Aorta (tissue), 5 donors: ENCODE measurements at places on chromosomes 7 and 10. TPM values are rescaled to one million over a fixed set of nuclear protein-coding genes. Genes with fewer than 3 reads are reported as not detected.

DNA sequence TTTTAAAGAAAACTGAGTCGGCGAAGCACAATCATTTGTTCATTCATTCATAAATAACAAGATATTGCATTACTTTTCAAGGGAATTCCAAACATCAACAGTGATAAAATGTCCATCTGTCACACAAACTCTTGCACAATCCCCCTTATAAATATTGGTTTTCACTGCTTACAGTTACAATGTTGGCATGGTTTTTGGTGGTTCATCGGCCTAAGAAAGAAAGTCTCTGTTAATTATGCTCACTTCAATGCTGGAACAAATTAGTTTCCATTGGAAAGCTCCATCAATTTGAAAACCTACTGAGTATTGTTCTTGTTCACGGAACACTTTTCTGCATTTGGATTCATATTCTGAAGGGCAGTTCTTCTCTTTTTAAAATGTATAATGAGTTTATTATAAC is 188.5 kb downstream of the JAZF1 start:
- DNase-seq: no peak

GRCh38 chr10:3911241-3911640 is 126.2 kb upstream of the KLF6 start:
- no peak for DNase-seq

DNA sequence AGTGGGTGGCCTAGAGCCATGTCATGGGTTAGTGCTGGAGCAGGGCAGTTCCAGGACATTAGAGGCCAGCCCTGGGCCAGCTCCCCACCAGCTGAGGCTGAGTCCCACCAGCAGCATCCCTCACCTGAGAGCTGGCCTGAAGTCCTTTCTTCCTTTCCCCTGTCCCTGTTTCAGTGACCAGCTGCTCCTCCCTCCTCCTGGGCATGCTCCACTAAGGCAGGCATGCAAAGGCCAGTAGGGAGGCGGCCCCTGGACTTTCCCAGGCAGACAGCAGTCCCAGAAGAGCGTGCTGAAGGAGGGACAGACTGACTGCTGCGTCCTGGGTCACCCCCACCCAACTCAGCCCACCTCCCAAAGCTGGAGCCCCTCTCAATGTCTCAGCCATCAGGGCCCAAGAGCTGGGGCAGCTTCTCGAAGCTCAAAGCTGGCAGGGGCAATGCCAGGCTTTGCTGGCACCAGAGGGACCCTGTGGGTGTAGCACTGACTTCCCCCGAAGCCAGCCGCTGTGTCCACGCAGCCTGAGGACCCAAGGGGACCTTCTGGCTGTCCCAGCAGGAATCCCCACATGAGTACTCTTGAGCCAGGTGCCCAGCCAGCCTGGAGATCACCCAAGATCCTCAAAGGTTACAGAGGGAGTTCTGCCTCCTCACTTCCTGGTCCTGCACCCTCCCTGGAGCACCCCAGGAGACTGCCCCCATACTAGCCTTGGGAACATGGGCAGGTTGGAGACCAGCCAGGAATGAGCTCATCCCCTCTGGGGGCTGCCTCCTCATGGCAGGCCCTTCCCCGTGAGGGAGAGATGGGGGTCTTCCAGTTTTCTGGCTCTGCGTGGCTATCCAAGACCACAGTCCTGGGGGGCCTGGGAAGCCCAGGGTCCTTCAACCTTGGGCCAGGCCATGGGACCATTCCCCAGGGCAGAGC is 35.2 kb upstream of the RET start:
- peak; percentile 21 for DNase-seq

Gene NPTX2
- 35.2 TPM for total RNA-seq

Gene NPFFR1
- total RNA-seq: 0.06 TPM
